Omental fat pad (tissue), 4 donors: ENCODE measurements at places on chromosomes 5 and 9. TPM values are rescaled to one million over a fixed set of nuclear protein-coding genes. Genes with fewer than 3 reads are reported as not detected.

DNA sequence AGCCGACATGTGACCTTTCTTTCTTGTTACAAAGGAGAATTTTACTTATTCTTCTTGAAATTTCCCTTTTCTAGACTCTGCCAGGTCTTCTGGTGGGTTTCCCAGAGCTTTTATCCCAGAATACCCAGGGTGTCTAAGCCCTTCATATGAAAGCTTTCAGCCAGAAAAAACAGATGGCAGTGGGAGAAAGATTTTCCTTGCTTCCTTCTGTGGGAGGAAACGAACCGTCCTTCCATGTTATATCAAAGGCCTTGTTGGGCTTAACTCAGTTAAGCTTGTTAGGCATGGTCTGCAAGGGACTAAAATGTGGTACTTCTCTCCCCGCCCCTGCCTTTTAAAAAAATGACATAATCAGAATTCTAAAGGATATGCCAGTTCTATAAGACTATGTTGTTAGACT lies 47.5 kb downstream of the SPATA31D1 start:
- no peak for DNase-seq

BSPRY gene
- not detected for total RNA-seq

DNA sequence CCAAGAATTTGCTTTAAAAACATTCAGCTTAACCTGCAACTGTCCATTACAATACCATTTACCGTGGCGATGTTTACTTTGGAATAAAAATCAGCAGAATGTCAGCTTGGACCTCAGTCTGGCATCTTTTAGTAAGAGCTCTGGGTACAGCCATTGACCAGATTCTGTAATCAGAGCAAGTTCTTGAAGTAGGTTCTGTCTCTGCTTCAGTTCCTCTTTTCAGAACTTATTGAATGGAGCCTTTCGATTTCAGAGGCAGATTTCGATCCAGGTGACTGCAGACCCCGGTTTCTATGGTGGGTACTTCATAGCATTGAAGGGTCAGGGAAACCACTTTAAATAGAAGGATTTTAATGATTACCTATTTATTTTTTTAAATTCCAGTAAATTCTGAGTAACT lies 53.4 kb upstream of the SV2C start:
- DNase-seq = no peak

PIP5K1B gene
- 1.9 TPM for total RNA-seq

GRCh38 chr5:134119720-134120119 lies 5.2 kb downstream of the TCF7 start:
- no peak for DNase-seq

DNA sequence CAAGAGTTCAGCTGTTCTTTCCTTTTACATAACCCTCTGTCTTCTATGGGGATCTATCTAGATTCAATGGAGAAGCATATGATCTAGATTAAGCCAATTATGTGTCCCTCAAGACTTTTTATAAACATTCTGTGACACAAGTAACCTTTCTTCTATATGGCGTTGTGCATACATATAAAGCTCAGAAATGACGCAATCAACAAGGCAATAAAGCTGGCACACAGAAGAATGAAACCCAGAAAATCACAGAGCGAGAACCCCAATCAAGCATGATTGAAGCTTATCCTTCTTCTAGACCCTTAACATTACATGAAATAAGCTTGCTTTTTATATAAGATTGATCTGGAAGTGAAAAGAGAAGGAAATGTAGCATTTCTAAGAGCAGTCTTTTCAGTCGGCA lies 178.9 kb downstream of the DMRTA1 start:
- no peak for DNase-seq

GRCh38 chr5:6492934-6493333 lies 44.3 kb downstream of the UBE2QL1 start:
- DNase-seq = no peak

SHOC1 gene
- total RNA-seq = not detected

DNA sequence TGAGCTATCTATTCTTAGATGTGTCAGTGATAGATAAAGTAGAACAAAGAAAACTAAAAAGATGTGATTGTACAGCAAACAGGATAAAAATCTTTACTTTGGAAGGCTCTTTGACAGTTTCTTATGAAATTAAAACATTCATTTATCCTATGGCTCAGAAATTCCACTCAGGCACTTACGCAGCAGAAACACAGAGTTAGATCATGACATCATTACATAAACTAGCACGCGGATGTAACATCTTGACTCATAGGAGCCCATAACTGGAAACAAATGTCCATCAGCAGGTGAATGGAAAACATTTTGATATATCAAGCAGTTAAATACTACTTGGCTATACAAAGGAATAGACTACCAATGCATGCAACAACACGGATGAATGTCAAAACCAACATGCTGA lies 45.3 kb downstream of the ICE1 start:
- DNase-seq = no peak

DNA sequence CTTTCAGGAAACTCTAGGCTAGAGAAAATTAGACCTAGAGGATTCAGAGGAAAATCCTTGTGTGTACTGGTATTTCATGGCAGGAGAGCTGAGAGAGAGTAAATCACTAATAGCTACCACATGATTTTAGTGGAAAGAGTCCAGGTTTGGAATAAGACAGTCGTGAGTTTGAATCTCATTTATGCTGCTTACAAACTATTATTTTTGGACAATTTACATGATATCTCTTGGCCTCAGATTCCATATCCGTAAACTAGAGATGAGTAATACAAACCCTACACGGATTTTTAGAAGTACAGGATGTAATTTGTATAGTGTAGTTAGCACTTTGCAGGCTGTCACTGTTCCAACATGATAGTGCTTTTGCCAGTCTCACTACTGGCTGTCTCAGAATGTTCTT lies 2.7 kb downstream of the IL31RA start:
- no peak for DNase-seq

- no peak for DNase-seq
Measured at GRCh38 chr9:90420211-90420610, 222.4 kb downstream of the DIRAS2 start.

- no peak for DNase-seq
Measured at GRCh38 chr9:3863111-3863528, 337.3 kb upstream of the RFX3 start.

GRCh38 chr5:171419688-171420430 lies 412 bp downstream of the FGF18 start:
- DNase-seq = no peak

MAPK9 gene
- total RNA-seq = 18.6 TPM

DNA sequence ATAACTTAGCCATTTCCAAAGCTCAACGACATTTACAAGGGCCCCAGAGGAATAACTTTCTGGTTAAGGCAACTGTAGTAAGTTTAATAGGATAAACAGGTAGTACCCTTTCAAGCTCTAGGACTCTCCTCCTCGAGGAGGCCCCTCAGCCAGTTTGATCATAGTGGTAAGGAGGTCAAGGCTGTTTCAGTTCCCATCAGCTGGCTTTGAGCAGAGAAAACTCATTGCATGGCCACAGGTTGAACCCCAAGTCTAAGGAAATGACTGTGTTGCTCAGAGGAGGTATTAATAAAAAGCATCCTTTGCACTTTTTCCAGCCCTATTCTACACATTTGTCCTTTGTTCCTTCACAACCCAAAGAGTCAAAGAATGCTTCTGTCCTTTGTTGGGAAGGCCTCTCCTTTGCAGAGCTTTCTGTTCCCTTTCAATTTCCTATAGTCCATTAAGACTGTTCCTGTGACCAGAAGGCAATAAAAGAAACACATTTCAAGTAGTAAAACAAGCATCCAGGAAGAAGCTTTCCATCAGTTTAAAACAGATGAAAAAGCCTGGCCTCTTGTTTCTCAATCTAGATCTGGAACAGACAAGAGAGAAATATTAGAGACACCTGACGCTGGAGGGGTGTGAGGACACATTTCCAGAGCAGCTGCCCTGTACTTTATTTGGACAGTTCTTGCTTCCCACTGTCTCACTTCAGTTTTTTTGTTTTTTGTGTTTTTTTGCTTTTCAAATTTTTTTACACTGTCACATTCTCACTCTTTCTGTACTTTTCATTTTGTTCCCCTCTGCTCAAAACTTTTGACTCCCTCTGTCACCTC lies 54.1 kb downstream of the PRRC1 start:
- no peak for DNase-seq

ADAMTS6 gene
- 2.8 TPM for total RNA-seq

DNA sequence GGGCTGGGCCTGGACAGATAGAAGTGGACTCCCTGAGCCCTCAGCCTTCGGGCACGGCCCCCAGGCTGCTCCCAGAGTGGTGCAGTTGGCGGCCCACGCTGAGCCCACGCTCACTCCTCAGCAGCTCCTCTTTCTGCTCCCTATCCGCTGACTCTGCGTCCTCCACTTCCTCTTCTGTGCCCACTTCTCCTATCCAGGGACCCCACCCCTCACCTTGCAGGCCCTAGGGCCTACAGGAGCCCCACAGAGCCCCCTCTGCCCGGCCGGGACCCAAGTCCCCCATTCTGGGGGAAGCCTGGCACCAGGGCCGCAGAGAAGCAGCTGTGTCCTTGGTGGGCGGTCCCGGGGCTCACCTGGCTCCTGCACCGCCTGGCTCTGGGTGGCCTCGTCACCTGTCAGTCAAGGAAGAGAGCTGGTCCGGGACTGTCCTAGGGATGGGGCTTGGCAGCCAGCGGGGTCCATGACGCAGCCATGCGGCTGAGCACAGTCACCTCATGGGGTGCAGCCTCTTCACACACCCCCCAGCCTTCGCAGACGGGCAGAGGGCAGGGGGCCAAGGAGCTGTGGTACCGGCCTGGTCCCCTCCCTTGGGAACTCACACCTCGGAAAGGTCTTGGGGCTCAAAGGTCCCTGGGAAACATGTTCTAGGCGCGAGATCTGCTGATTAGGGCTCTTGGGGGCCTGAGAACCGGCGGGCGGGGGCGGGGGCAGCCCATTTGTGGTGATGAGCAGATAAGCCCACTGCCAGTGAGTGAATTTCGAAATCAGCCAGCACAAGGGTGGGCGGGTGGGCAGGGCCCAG lies 5.4 kb upstream of the NRARP start:
- no peak for DNase-seq

DNA sequence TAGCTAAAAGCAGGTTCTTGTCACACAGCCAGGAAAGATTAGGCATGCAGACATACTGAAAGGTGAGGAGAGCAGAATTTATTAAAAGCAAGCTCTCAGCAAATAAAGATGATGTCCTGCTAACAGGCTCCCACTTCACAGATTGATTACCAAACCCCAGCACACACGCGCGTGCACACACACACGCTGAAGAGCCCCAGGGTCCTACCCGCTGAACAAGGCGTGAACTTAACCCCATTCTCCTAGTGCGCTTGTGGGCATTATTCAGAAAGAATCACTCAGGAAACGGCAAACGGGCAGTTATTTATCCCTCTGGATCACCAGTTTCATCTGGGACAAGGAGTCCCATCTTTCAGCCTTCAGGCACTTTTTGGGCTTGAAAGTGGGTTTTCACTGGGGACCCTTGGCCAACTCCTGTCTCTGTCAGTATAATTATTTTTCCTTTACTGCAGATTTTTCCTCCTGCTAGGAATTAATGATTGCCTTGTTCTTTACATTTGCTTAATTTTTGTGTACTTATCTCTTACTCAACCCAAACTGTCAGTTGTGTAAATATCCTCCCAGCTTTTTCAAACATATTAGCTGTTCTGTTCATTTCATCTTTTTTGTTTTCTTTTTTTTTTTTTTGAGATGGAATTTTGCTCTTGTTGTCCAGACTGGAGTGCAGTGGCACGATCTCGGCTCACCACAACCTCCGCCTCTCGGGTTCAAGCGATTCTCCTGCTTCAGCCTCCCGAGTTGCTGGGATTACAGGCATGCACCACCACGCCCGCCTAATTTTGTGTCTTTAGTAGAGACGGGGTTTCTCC lies 92.6 kb downstream of the RIC1 start:
- DNase-seq = no peak

DNA sequence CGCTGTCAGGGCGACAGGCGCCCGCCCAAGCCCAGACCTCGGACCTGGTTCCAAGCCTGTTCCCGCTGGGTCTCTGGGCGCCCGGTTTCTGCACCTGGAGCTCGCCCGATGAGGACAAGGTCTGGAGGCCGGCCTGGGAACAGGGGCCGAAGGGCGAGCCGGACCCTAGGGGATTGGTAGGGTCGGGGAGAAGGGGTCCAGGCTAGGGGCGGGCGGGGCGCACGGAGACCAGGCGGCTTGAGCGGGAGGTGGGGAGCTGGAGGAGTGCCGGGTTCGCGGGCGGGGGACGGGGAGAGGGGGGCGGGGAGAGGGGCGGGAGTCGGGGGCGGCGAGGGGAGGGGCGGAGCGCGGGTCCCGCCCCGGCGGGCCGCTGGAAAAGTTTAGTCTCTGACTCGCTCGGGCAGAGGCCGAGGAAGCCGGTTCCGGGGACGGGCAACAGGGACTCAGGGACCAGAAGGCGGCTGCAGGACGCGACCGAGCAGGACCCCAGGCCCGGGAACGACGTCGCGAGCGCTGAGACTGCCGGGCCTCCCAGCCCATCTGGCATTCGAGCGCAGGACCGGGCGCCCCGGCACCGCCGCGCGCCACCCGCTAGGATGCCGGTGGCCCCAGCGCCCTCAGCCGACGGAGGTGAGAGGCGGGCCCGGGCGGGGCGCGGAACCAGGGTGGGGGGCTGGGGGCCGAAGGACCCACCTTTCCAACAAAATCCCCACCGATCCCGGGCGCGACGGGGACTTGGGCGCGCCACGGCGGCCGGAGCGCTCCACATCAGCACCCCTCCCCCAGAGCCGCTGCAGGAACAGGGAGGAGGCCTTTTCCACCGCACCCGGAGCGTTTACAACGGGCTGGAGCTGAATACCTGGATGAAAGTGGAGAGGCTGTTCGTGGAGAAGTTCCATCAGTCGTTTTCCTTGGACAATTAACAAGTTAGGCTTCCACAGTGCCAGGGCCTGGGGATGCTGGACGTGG lies at the start of gene S1PR3:
Gene S1PR3 (plus strand): TSS at position 403 of the 969 bp plus-strand sequence. CDS start 9,733 bp downstream, outside the sequence.
- no peak for DNase-seq

- no peak for DNase-seq
Measured at GRCh38 chr9:117718701-117719100, 14.5 kb downstream of the TLR4 start.

ALDH1A1 gene
- 127 TPM for total RNA-seq

- no peak for DNase-seq
Measured at GRCh38 chr5:53019320-53019719, 30.2 kb downstream of the ITGA2 start.

DNA sequence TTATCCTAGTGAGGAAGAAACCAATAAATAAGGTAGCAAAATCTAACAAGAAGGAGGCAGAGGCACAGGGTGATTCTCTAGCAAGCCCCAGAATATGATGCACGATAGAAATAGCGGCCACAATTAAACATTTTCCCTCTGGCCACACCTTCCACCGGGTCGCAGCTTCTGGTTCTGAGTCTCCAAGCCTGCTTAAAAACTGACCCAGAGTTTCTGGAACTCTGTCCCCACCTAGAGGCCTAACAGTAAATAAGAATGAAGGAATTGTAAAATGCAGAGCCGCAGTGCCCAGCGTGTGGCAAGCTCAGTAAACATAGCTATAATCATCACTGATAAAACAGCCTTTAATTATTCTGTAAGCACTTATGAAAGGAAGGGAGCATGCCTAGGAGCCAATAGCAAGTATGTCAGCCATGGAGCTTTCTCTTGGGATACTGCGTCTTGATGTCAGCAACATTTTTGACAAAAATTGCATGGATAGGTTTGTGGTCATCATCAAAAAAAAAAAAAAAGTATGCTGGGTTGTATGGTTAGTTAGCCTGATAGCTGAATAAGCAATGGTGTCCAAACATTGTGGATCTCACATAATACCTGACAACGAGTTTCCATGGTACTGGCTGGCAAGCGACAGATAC lies 465.5 kb downstream of the DNAH5 start:
- DNase-seq = no peak

GRCh38 chr5:18072600-18072999 lies 438.3 kb downstream of the TAF11L14 start:
- no peak for DNase-seq

- no peak for DNase-seq
Measured at GRCh38 chr5:76524868-76525267, 98.3 kb downstream of the F2RL2 start.
